ENCODE measurements at places on chromosomes 5 and 9.

DNA sequence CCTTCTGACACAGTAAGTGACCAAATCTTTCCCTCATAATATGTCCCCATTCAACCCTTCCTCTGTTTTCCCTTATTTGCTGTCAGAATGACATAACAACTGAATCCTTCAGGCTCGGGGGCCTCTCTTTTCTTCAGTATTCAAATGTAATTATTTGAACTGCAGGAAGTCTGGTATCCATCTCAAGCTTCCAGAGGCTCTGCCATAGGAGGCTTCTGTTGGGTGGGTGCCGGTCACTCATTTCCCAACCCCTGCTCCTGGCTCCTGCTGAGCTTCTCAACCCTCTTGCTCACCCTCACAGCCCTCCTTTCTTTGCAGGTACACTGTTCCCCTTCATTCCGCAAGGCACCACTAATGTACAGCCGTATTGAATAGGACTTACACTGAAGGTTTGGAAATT lies 151.8 kb upstream of the MAP3K1 start:
- DNase-seq, result no peak

DNA sequence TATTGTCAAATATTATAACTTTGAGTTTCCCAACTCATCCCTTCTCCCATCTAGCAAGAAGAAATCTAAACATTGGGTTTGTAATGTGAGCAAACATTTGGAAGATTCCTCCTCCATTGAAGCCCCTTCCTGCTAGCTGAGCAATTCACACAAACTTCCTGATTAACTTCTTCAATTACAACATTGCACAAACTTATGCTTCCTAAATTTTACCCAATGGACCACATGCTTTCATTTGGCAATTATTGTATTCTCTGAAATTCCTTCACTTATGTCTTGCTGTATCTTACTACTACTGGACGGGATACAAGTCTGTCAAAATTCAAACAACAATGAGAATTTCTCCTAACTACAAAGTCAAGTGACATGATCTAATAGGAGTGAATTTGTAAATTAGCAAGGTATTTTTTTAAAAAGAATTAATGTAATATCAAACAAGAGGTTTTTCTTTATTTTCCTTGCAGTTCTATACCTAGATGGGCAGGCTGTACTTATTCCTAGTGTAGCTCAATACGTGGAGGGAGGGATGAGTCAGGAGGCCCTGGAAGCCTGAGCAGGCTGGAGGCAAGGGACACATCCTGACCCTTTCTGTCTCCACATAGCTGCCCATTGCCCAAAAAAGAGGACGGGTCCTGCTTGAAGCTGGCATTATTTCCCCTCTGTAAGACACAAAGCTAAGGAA lies 11.8 kb upstream of the IFNW1 start:
- no peak for DNase-seq

GRCh38 chr5:4370218-4370617 lies 769.9 kb upstream of the ADAMTS16 start:
- no peak for DNase-seq

GRCh38 chr5:38596981-38597380 lies 40.5 kb upstream of the LIFR start:
- no peak for DNase-seq

- DNase-seq, result no peak
Measured at GRCh38 chr5:171688696-171689495, 96.7 kb upstream of the SMIM23 start.

DNA sequence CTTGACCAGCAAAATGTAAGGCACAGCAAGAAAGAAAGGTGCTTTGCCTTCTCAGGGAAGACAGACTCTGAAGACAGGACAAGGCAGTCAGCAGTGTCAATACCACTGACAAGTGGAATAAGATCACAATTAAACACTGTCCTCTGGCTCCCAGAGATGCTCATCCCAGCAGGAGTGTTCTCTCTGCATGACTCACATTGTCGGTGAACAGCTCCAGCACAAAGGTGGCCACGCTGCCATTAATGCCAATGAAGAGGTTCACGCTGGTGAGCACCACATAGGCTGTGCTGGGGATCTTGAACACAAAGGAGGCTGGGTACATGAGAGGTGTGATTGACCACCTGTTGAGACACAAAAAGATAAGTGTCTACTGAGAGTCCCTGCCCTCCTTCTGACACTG lies 31.9 kb downstream of the NIPSNAP3B start:
- DNase-seq, result no peak

DNA sequence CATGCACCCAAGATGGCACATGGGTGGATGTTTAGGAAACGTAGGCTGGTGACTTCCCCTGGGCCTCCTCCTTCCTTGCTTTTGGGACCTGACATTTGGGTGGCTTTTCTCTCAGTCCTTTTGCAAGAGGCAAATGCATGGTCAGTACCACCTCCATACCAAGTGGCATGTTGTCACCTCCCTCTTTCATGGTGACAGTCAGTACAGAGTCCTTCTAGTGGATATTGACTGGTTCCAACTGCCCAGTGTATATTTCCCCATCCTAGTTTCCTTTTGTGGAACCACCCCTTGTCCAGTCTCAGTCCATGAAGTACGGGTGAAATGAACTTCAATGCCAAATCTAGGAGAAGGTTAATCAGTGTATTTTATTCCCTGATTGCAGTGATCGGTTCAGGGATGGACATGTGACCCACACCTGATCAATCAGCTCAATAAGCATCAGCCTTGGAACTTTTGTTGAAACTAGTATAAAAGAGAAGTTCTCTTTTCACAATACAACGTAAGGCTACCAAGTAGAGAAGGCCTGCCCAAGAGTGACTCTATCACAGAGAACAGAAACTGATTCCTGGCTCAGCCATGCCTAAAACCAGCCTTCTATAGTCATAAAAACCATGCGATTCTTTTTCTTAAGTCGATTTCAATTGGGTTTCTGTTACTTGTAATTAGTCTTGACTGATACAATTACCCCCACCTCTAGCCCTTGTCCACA lies 143.4 kb upstream of the KLF9 start:
- DNase-seq, result no peak

DNA sequence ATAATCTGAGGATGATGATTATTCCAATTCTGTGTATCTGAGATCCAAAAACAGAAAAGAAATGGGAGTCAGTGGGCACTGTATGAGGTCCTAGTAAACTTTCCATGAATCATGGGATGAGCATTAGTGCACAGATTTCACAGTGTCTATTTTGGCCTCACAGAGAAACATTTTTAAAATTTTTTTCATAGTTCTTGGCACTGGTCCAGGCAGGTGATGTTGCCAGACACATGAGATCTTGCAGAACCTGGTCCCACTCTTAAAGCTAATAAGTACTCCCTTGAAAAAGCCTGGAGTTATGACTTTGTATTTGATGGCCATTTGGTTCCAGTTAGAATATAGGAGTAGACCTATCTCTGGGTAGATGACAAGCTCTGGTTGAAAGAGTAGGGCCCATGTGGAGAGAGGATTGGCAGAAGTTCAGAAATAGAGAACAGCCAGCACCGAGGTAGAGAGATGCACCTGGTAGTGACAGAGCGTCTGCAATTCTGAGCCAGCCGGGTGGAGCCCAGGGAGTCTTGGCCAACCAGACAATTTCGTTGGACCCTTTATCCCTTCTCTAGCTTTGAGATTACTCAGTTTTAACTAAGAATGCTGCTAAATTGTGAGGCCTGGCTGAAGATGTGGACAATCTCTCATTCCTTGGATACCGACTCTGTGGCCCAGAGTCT lies 6.3 kb upstream of the TNFSF15 start:
- no peak for DNase-seq

GRCh38 chr9:131503626-131504465 lies 1.1 kb downstream of the POMT1 start:
- peak; percentile 51 for DNase-seq

- no peak for DNase-seq
Measured at GRCh38 chr5:56317923-56318561, 84.9 kb upstream of the ANKRD55 start.

- no peak for DNase-seq
Measured at GRCh38 chr5:127236254-127236653, 54.3 kb upstream of the MEGF10 start.

GRCh38 chr5:82095536-82095935 lies 123.7 kb downstream of the ATG10 start:
- DNase-seq, result no peak

DNA sequence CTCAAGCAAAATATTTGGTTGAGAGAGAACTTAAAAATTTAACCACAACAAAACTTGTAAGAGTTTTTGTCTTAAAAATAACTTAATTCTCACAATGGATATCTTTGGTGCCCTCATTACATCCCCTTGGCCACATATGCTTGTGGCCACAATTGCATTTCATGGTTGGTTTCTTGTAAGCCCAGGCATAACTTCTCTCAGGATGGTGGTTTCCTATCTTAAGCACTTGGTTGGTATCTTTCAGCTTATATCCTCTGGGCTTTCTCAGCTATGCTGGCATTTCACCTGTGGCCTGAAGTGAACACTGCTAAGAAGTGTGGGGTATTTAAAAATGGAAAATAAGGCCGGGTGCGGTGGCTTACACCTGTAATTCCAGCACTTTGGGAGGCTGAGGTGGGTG lies 212.4 kb upstream of the MEF2C start:
- DNase-seq, result no peak

Data from stimulated activated CD8-positive, alpha-beta memory T cell treated with anti-CD3 and anti-CD28 coated beads, Interleukin-4, amount 100 ng/mL, for 24 hours (primary cell).